Aorta (tissue), 5 donors: ENCODE measurements at places on chromosomes 1 and 21.
A peak's percentile ranks its signal among the peaks of the same experiment; 100 is the strongest.

GRCh38 chr1:199580300-199580699, 447.2 kb upstream of the NR5A2 start:
- no peak for DNase-seq

- no peak for DNase-seq
Measured at GRCh38 chr1:198915327-198916231, 276.7 kb downstream of the PTPRC start.

DNA sequence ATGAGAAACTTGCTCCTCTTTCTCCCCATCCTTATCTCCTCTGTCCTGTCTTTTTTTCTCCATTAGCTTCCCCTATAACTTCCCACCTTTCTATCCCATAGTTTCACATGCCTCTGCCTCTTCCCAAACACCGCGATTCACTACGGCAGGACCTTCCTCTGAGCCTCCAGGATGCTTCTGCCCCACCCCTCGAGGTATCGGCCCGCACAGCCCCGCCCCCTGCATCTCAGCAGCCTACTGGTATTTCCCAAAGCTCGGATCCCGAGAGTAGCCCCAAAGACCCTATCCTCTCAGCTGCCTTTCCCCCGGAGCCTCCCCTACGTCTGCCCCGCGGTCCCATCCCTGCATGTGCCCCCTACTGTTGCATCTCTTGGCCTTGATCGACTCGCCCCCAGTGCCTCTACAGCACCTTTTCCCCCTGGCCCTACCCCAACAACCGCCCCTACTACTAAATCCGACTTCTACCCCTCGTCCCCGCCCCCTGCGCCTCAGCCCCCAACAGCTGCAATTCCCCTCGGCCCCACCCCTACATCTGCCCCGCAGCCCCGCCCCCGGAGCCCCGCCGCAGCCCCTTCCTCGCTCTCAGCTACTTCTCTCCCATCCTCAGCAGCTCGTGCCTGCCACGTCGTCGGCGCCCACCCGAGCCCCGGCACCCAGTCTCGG, 512 bp downstream of the PIAS3 start:
- peak; percentile 86 for DNase-seq

- DNase-seq = no peak
Measured at GRCh38 chr1:175604039-175604941, 139.1 kb downstream of the TNR start.

- DNase-seq = no peak
Measured at GRCh38 chr21:42039911-42040351, 29.8 kb upstream of the ZBTB21 start.
